Stimulated activated CD8-positive, alpha-beta memory T cell treated with anti-CD3 and anti-CD28 coated beads, Interleukin-15, amount 100 ng/mL, for 24 hours (primary cell): ENCODE measurements at places on chromosomes 7 and 10.
A peak's percentile ranks its signal among the peaks of the same experiment; 100 is the strongest.

DNA sequence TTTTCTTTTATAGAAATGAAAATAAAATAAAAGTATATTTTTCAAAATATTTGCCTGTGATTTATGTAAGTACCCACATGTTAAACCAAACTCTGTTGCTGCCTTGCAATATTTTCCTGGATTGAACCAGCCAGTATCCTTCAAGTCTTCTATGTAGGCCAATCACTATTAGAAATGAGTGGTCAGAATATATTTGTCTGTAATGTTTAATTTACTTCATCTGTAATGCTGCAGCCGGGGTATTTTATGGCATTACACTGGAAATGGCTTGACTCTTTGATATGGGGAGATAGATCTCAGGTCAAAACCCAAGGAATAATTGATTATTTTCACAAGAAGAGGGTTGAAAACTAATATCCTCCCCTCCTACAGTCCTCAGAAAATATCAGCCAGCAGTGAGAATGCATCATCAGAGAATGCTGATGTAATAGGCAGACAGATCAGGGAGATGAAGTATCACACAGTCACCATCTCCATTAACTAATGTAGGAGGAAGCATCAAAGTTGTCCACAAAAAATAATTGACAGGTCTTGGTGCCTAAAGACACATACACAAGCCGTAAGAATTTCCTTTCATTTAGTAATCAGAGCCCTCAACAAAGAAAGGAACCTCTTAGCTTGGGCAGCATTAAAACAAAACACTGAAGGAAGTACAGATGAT is 82.5 kb downstream of the VWDE start:
- DNase-seq, result no peak

- no peak for DNase-seq
Measured at GRCh38 chr10:97291357-97292096, 910 bp downstream of the ARHGAP19 start.

GRCh38 chr7:128890306-128891109 is 20.0 kb downstream of the KCP start:
- DNase-seq, result no peak

DNA sequence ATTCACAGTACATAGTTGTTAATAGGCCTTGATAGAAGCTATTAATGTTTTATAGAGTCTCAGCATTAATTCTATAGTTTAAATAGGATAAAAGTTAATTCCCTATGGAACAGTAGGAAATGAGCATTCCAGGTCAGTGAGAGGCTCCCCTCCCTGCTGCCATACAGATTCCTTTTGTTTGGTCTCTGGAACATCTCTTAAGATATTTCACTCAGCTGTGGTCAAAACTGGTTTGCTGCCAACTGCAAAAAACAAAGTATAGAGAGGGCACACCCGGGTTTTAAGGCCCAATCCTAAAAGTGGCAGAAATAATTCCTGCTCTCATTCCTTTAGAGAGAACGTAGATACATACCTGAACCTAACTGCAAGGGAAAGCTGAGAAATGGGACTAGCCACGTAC is 51.3 kb downstream of the MDFIC start:
- no peak for DNase-seq

DNA sequence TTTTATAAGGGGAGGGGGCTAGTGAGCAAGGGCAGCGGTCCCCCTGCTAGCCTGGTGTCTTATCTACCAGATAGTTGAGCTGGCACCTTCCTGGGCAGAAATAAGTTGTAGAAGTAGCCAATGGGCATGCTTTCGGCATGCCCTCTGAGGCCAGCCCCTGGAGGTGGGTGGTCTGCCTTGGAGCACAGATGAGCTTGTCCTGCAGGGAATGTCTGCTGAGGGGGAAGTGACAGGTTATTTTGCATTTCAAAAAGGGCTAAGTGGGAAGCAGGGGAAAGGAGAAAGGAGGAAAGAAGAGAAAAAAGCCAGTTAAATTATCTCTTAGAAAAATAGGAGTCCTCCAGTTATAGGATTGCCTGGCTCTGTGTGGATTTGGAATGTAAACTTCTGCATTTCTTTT is 88.9 kb downstream of the GPR26 start:
- no peak for DNase-seq

DNA sequence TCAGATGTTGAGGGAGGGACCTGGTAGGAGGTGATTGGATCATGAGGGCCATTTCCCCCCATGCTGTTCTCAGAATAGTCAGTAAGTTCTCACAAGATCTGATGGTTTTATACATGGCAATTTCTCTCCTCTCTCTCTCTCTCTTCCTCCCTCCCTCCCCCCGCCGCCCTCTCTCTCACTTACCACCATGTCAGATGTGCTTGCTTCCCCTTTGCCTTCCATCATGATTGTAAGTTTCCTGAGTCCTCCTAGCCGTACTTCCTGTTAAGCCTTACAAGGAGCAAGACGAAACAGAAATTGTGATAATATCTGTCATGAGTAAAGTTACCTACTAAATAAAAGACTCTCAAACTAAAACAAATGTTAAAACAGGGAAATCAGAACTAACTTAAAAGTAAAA is 19.9 kb upstream of the GPR141 start:
- DNase-seq, result no peak

DNA sequence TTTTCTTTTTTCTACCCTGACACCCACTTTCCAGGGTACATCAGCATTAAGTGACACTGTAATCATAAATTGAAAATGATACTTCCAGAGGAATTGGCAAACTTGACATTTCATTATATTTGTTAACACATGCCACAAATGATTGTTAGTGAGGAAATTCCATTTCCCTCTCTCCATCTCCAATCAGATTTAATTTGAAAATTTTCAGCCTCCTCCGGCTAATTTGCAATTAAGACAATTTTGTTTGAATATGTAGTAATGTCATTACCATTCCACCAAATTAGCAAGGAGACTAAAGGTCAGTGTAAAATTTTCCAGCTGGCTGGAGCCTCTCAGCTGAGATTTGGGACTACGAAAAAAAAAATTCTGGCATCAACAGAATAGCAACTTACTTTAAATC is 242.7 kb downstream of the FOXP2 start:
- DNase-seq, result no peak

DNA sequence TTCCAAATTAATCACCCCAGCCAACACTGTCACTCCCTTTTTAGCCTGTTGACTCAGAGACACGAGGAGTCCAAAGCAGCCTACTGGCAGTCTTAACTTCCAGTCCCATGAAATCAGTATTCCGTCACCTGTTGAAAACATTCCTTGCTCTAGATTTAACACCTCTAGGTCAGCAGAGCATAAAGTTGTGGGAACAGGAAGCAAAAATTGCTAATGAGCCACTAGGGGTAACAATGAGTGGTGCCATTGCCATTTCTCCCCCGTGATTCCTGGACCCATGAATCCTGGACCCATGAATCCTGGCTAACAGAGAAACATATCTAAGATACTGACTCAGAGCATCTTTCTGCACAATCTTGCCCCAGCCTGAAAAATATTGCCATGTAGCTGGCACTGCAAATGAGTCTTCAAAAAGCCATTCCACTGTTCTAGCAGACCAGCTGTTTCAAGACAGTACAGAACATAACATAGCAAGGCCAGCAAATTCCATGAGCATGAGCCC is 252.7 kb upstream of the PTER start:
- no peak for DNase-seq

DNA sequence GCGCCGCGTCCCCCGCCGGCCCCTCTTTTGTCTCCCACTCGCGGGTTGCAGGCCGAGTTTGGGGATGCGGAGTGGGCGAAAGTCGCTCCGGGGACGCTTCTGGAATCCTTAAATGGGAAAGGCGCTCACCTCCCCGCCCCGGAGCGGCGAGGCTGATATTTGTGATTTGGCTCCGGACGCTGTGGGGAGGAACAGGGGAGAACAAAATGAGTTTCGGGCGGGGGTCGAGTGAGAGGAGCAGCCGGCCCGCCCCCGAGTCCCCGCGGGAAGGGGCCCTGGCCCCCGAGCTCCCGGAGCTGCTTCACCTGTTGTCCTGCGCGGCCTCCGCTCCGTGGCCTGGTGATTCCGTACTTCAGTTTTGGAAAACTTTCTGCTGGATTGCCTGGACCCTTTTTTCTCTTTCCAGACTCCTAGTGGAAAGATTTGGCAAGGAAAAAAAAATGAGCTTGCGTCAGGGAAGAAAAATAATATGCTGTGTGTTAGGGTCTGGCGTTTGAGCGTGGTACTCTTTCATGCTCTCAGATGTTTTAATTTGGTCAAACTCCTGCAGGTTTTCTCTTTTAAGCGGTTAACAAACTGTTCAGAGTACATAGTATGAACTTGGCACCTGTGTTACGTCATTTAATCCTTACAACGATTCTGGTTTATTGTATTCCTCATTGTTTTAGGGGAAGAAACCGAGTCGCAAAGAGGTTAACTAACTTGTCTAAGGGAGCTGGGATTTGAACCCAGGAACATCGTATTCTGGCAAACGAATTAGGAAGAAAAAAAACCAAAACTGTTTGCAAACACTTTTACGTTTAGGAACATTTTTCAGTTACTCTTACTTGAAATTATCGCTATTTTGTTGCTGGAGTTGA is 924 bp downstream of the BMPR1A start:
- peak; percentile 3 for DNase-seq

DNA sequence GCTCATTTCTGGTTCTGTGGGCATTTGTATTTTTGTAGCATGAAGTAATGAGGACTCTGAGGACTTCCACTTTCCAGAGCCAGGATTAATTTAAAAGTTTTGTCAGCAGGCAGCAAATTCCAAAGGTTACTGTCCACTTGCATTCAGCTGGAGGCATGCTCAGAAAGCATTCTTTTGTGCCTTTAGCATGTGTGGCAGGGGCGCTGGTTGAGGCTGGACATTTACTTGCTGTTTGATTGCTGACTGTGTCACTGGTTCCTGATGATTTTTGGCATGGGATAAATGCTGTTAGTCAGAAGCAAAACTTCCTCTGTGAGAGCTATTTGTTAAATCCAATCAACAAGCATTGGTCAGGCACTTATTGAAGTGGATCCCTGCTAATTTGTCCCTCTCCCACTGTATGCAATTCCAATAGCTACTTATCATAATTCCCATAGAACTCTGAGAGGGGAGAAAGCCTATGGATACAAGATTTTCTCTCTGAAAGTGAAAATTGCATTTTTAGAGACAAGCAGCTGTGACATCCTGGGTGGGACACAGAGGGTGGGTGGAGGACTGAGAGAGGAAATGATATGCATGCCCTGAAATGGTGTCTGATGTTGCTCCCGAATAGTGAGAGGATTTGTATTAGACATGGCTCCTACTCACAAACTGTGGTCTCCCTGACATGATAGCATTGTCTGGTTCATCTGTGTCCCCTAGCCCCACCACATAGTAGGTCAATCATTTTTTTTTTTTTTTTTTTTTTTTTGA is 161.2 kb upstream of the WDR11 start:
- no peak for DNase-seq

GRCh38 chr7:147406521-147407135 is 1183.9 kb upstream of the C7orf33 start:
- DNase-seq, result no peak

GRCh38 chr7:23445326-23445725 is 25.0 kb downstream of the IGF2BP3 start:
- DNase-seq, result no peak

GRCh38 chr7:156095908-156096539 is 283.8 kb upstream of the SHH start:
- no peak for DNase-seq

DNA sequence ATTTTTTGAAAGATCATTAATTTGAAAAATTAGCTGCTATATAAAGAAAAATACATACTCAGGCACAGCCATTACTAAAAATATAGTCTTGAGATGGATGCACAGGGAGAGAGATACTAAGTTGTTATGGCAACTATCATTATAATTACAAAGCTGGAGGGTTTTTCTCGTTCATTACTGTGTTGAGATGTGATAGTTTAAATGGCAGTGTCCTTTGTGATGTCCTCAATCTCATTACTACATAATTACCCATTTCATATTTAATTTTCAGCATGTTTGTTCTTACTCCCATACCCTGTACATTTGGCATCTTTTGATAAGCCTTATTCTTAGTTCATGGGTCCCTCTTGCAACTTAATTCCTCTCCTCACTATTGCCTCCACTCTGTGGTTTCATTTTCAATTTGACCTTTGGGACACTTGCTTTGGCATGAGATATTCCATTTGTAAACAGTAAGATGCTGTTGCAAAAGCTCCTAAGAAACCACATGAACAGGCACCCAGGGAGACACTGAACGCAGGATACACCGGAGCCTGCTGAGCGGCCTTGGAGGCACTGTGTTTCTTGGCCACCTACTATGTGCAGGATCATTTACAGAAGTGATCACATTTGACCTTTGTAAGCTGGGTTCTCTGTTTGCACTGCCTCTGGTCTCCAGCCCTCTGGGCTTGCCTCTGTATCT is 4.8 kb upstream of the CPXM2 start:
- no peak for DNase-seq

- no peak for DNase-seq
Measured at GRCh38 chr10:86538547-86538946, 17.0 kb upstream of the WAPL start.

- DNase-seq, result no peak
Measured at GRCh38 chr10:110214371-110214826, 7.0 kb downstream of the MXI1 start.

- DNase-seq, result no peak
Measured at GRCh38 chr7:154804449-154804848, 198.5 kb downstream of the PAXIP1 start.

- DNase-seq, result no peak
Measured at GRCh38 chr7:24750441-24751055, 6.7 kb downstream of the GSDME start.

DNA sequence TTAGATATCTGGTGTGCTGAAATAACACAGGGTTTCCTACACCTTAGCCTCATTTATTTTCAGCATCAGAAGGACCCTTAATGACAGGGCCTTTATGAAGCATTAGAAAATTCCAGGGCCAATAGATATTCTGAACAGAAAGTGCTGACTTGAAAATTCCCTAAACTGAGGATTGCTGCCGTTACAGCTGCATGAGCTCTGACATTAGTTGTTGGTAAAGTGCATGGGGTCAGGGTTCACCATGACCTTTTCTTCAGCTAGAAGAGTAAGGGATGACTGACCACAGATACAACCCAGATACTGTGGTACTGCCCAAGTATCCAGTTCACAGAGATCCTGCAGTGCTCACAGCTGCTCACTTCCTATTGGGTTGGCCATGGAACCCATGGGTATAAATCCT is 181.7 kb upstream of the SLC25A13 start:
- no peak for DNase-seq

DNA sequence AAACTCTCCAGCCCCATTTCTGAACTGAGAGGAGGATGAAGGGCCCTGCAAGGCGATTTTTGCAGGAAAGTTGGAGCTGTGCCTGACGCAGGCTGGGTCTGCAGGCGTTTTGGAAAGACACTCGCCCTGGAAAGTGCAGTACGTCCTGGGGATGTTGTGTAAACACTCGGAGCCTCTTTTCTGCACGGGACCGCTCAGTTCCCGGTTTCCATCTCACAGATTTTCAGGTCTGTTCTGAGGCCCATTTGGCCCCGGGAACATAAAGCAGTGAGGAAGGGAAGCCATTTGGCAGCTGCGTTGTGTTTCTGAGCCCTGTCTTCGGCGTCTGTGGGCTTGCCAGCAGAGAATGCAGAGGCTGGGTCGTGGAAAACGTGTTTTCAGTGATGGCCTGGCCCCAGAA is 655.0 kb upstream of the MGMT start:
- DNase-seq, result no peak

DNA sequence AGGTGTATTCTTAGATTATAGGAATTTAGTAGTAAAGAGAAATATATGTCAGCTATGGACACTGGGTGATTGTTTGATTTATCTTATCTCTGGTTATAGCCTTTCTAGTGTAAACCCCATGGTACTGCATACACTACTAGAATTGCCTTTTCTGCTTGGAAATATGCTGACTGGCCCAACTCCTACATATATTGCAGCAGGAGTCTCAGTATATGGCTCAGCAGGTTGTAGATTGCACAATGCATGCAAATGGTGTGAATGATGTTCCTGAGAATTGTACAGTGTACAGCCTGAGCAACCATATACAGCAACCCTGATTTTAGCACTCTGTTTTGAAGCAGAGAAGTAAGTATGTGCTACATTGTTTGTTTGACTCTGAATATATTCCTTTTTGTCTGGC is 153.4 kb upstream of the NPY start:
- no peak for DNase-seq
